ENCODE measurements at places on chromosomes 6 and 20. TPM values are rescaled to one million over a fixed set of nuclear protein-coding genes. Genes with fewer than 3 reads are reported as not detected.

MLN gene
- total RNA-seq, result not detected

SLC22A3 gene
- total RNA-seq, result 0.92 TPM

SLC17A2 gene
- not detected for total RNA-seq

ID1 gene
- total RNA-seq, result 395 TPM

SMPDL3A gene
- 6.6 TPM for total RNA-seq

C2 gene
- total RNA-seq, result 2.8 TPM

TMEM151B gene
- not detected for total RNA-seq

ZNF334 gene
- total RNA-seq, result 1.8 TPM

KHDRBS2 gene
- not detected for total RNA-seq

NEURL2 gene
- total RNA-seq, result 5.2 TPM

LRRC73 gene
- 0.79 TPM for total RNA-seq

LTB gene
- not detected for total RNA-seq

TBPL1 gene
- 18.4 TPM for total RNA-seq

SLC17A1 gene
- total RNA-seq, result not detected

ELMO2 gene
- 29.5 TPM for total RNA-seq

MEP1A gene
- total RNA-seq, result not detected

CHD6 gene
- 28.4 TPM for total RNA-seq

EYA4 gene
- total RNA-seq, result 0.12 TPM

TBC1D22B gene
- total RNA-seq, result 3.3 TPM

VGLL2 gene
- total RNA-seq, result not detected

TFAP2A gene
- 0.44 TPM for total RNA-seq

TUBB2B gene
- 1.4 TPM for total RNA-seq

ARHGAP18 gene
- total RNA-seq, result 137 TPM

TTI1 gene
- total RNA-seq, result 15.1 TPM

SMAP1 gene
- total RNA-seq, result 23.5 TPM

PSORS1C2 gene
- not detected for total RNA-seq

CCN2 gene
- total RNA-seq, result 194 TPM

SIRPB2 gene
- total RNA-seq, result 0.13 TPM

ORC3 gene
- 25.9 TPM for total RNA-seq

TENT5A gene
- 19.6 TPM for total RNA-seq

TMEM200A gene
- total RNA-seq, result 102 TPM

PTCHD4 gene
- 1.2 TPM for total RNA-seq

RAB5IF gene
- 55.0 TPM for total RNA-seq

BPI gene
- total RNA-seq, result 0.79 TPM

NKX2-4 gene
- total RNA-seq, result not detected

PPP1R14C gene
- 11.3 TPM for total RNA-seq

BMP6 gene
- total RNA-seq, result 5.4 TPM

MROH8 gene
- total RNA-seq, result 1.6 TPM

FKBP1C gene
- total RNA-seq, result 0.79 TPM

RUNX2 gene
- 0.44 TPM for total RNA-seq

RNF217 gene
- total RNA-seq, result 44.2 TPM

PHACTR1 gene
- 1.2 TPM for total RNA-seq

PSMB1 gene
- 323 TPM for total RNA-seq

FRK gene
- total RNA-seq, result 0.79 TPM

WFDC12 gene
- not detected for total RNA-seq

CGA gene
- not detected for total RNA-seq

TBXT gene
- total RNA-seq, result not detected

ARFGEF3 gene
- 0.25 TPM for total RNA-seq

TMEM244 gene
- not detected for total RNA-seq

ANKEF1 gene
- 0.79 TPM for total RNA-seq

OXT gene
- not detected for total RNA-seq

CASS4 gene
- not detected for total RNA-seq

LST1 gene
- not detected for total RNA-seq

TP53TG5 gene
- not detected for total RNA-seq

PKIB gene
- total RNA-seq, result 0.40 TPM
